Common myeloid progenitor, CD34-positive (primary cell): ENCODE measurements at places on chromosomes 5 and 9.

- peak; percentile 6 for DNase-seq
These were observed 363.7 kb downstream of the CSNK1G3 start for GRCh38 chr5:123875561-123876275.

- DNase-seq = no peak
These were observed 9.2 kb downstream of the ZBTB5 start for GRCh38 chr9:37455884-37456647.

DNA sequence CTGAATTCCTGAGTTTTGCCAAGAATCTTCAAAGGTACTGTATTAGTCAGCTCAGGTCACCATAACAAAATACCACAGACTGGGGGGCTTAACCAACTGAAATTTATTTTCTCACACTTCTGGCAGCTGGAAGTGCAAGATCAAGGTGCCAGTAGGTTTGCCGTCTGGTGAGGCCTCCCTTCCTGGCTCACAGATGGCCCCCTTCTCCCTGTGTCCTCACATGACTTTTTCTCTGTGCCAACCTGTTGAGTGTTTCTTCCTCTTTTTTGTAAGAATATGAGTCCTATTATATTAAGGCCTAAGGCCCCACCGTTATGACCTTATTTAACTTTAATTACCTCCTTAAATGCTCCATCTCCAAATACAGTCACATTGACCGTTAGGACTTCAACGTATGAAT lies 156.1 kb upstream of the KIF2A start:
- DNase-seq = peak; percentile 88

DNA sequence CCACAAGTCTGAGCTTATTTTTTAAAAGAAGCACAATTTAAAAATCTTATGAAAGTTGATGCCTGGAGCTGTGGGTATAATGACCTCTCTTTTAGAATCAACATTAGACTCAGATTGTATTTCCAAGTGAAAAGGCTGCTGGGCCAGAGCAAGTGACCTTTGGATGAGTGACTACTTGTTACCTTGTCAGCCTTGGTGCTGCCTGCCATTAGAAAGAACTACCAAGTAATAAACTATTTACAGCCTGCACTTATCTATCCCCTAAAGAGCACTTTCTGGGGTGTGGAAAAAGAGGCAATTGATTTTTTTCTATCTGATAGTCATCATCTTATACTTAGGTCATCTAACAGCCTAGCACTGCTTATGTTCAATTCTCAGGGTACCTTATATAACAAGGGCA lies 134.9 kb upstream of the FBXL17 start:
- DNase-seq = no peak
